ENCODE measurements at places on chromosomes 2 and 18.

GRCh38 chr2:156704132-156704531, 268.0 kb downstream of the GPD2 start:
- H3K4me3 ChIP-seq: no peak overlapping the region
- H3K4me1 ChIP-seq: no peaks in the 10 kb centered on the region
- H3K27ac ChIP-seq: no peak overlapping the region
- DNase-seq: no peak
- H3K36me3 ChIP-seq: no peaks in the 10 kb centered on the region

DNA sequence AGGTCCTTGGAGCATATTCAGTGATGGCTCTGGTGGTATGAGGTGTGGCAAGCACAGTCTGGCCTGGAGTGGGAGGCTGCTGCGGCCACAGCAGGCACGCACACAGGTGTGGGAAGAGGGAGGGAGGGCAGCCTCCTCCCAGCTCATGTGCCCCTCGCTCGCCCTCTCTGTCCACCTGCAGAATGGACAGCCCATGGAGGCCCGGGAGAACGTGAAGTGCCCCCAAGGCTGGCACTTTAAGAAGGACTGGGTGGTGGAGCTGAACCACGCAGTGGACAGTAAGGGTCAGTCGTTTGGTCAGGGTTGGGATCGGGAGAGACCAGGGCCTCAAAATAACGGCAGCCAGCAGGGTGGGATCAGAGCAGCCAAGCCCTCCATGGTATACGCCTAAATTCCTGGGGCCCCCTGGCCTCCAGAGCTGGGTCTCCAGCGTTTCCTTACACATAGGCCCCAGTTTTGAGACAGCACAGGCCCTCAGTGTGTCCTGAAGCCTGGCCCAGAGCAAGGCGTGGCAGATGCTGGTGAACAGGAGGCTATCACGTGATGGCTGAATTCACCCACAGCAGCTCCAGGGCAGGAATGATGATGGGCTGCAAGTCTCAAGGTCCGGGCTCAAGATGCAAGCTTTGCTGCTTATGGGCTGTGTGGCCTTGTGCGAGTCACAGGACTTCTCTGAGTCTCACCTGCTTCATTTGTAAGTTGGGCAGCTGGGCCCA, 47.9 kb downstream of the FER1L5 start:
- H3K36me3 ChIP-seq: no peaks in the 10 kb centered on the region
- H3K27ac ChIP-seq: no peak overlapping the region
- no peaks in the 10 kb centered on the region for H3K4me1 ChIP-seq
- DNase-seq: no peak

- no peaks in the 10 kb centered on the region for H3K27me3 ChIP-seq
- H3K27ac ChIP-seq: no peak overlapping the region
- no peak overlapping the region for H3K4me3 ChIP-seq
- H3K4me1 ChIP-seq: no peaks in the 10 kb centered on the region
- no peaks in the 10 kb centered on the region for H3K36me3 ChIP-seq
Observed at GRCh38 chr2:184646593-184646992, 48.3 kb downstream of the ZNF804A start.

GRCh38 chr2:70479816-70480215, 73.8 kb downstream of the TGFA start:
- H3K36me3 ChIP-seq: no peaks in the 10 kb centered on the region
- no peak overlapping the region for H3K27ac ChIP-seq
- no peaks in the 10 kb centered on the region for H3K4me1 ChIP-seq
- no peaks in the 10 kb centered on the region for H3K27me3 ChIP-seq
- H3K4me3 ChIP-seq: no peak overlapping the region

- H3K27ac ChIP-seq: no peak overlapping the region
- H3K27me3 ChIP-seq: no peaks in the 10 kb centered on the region
- 0 out of 2 replicates have a peak, but pooled peaks cover 3% of the 10 kb centered on the region for H3K36me3 ChIP-seq
- H3K4me1 ChIP-seq: no peaks in the 10 kb centered on the region
Observed at GRCh38 chr2:161303535-161304050, 4.6 kb upstream of the PSMD14 start.

DNA sequence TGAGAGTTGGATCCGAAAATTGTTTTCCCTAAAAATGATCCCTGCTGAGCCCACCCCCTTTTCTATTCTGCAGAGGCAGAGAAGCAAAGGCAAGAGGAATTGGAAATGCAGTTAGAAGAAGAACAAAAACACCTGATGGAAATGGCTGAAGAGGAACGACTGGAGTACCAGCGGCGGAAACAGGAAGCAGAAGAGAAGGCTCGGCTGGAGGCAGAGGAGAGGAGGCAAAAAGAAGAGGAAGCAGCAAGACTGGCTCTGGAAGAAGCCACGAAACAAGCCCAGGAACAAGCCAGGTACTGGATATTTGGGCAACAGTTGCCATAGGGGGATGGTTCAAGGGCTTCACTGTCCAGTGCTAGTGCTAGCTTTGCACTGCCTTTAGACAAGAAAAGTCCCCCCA, 41.7 kb downstream of the SUMO1 start:
- H3K36me3 ChIP-seq: no peaks in the 10 kb centered on the region
- H3K27ac ChIP-seq: no peak overlapping the region
- no peaks in the 10 kb centered on the region for H3K4me1 ChIP-seq
- H3K4me3 ChIP-seq: no peak overlapping the region

DNA sequence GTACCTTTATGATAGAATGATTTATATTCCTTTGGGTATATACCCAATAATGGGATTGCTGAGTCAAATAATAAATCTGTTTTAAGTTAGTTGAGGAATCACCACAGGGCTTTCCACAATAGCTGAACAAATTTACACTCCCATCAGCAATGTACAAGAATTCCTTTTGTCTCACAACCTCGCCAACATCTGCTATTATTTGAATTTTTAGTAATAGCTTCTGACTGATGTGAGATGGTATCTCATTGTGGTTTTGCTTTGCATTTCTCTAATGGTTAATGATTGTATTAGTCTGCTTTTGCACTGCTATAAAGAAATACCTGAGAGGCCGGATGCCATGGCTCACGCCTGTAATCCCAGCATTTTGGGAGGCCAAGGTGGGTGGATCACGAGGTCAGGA, 1387.6 kb upstream of the ACVR2A start:
- no peaks in the 10 kb centered on the region for H3K27me3 ChIP-seq
- H3K36me3 ChIP-seq: no peaks in the 10 kb centered on the region
- no peak overlapping the region for H3K4me3 ChIP-seq
- H3K4me1 ChIP-seq: no peaks in the 10 kb centered on the region
- DNase-seq: no peak

- H3K27ac ChIP-seq: no peak overlapping the region
- H3K4me1 ChIP-seq: peaks cover 19% of the 10 kb centered on the region
- no peak overlapping the region for H3K4me3 ChIP-seq
- H3K27me3 ChIP-seq: no peaks in the 10 kb centered on the region
Observed at GRCh38 chr18:9771977-9772660, 64.0 kb downstream of the RAB31 start.

DNA sequence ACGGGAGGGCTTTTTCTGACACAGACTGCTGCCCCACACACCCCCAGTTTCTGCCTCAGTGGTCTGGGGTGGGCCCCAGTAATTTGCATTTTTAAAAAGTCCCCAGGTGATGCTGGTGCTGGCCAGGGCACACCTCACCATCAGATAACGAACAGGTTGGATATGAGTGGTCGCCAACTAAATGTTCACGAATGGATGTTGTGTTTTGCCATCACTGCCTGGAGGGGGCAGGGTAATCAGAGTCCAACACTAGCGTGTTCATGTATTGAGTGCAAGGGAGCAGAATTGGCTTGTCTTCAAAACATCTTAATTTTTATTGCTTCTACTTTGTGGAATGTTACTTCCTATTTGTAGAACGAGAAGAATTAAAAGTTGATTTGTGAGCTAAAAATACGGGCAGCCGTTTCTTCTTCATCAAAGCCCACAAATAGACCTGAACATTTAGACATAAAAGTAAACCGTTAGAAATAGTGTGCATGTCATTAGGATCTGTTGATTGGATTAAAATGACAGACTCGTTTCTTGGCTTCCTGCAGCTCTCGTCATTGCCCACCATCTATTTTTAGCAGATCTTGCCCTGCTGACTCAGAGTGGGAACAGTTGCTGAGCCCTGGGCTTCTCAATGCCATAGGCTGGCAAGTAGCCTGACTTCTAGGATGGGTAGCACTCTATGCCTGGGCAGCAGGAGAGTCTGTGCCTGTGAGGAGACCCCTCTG, 45.2 kb downstream of the NCK2 start:
- no peak overlapping the region for H3K4me3 ChIP-seq
- H3K4me1 ChIP-seq: peaks cover 22% of the 10 kb centered on the region
- peak; percentile 58 for DNase-seq
- H3K27ac ChIP-seq: peak overlapping the region; percentile 38

- no peak overlapping the region for H3K4me3 ChIP-seq
- H3K36me3 ChIP-seq: no peaks in the 10 kb centered on the region
- no peak for DNase-seq
- no peaks in the 10 kb centered on the region for H3K27me3 ChIP-seq
Observed at GRCh38 chr2:30737326-30737610, 70.0 kb downstream of the CAPN13 start.

DNA sequence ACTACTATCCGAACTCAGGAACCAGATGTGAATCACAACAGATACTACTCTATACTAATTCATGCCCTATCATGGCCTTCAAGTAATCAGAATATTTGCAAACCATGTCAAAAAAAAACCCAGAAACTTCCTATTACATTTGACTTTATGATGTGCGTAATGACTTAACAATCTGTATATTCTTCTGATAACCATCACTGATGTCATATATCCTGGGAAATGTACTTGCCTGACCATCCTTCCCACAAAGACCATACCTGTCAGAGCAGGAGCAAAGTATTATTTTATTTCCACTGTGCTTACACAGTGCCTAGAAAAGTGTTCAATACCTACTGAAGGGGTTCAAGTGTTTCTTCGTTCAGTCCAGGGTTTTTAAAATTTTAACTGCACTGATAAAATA, 27.5 kb downstream of the PPP4R1 start:
- no peaks in the 10 kb centered on the region for H3K4me1 ChIP-seq
- no peak for DNase-seq
- H3K36me3 ChIP-seq: peaks cover 90% of the 10 kb centered on the region
- no peak overlapping the region for H3K27ac ChIP-seq
- no peak overlapping the region for H3K4me3 ChIP-seq
- no peaks in the 10 kb centered on the region for H3K27me3 ChIP-seq

GRCh38 chr2:31249009-31249690, 15.2 kb downstream of the EHD3 start:
- no peaks in the 10 kb centered on the region for H3K27me3 ChIP-seq
- H3K36me3 ChIP-seq: 0 out of 2 replicates have a peak, but pooled peaks cover 5% of the 10 kb centered on the region
- H3K4me3 ChIP-seq: no peak overlapping the region

GRCh38 chr18:48982266-48982665, 31.5 kb upstream of the SMAD7 start:
- peaks cover 73% of the 10 kb centered on the region for H3K4me1 ChIP-seq
- DNase-seq: peak; percentile 47
- no peak overlapping the region for H3K27ac ChIP-seq
- H3K36me3 ChIP-seq: no peaks in the 10 kb centered on the region
- H3K27me3 ChIP-seq: no peaks in the 10 kb centered on the region

GRCh38 chr2:239777219-239777618, 247.9 kb downstream of the NDUFA10 start:
- peak; percentile 25 for DNase-seq
- peaks cover 7% of the 10 kb centered on the region for H3K4me1 ChIP-seq
- H3K27ac ChIP-seq: no peak overlapping the region

- no peak for DNase-seq
- no peak overlapping the region for H3K4me3 ChIP-seq
- no peaks in the 10 kb centered on the region for H3K36me3 ChIP-seq
- no peak overlapping the region for H3K27ac ChIP-seq
- H3K27me3 ChIP-seq: no peaks in the 10 kb centered on the region
Observed at GRCh38 chr2:205171261-205171940, 510.9 kb upstream of the NRP2 start.

- DNase-seq: no peak
- no peaks in the 10 kb centered on the region for H3K27me3 ChIP-seq
- no peak overlapping the region for H3K4me3 ChIP-seq
- no peak overlapping the region for H3K27ac ChIP-seq
- no peaks in the 10 kb centered on the region for H3K4me1 ChIP-seq
- H3K36me3 ChIP-seq: no peaks in the 10 kb centered on the region
Observed at GRCh38 chr2:120140866-120141265, 82.3 kb downstream of the TMEM185B start.

GRCh38 chr2:62554440-62554839, 48.4 kb upstream of the TMEM17 start:
- no peaks in the 10 kb centered on the region for H3K4me1 ChIP-seq
- no peak overlapping the region for H3K4me3 ChIP-seq
- no peak overlapping the region for H3K27ac ChIP-seq

DNA sequence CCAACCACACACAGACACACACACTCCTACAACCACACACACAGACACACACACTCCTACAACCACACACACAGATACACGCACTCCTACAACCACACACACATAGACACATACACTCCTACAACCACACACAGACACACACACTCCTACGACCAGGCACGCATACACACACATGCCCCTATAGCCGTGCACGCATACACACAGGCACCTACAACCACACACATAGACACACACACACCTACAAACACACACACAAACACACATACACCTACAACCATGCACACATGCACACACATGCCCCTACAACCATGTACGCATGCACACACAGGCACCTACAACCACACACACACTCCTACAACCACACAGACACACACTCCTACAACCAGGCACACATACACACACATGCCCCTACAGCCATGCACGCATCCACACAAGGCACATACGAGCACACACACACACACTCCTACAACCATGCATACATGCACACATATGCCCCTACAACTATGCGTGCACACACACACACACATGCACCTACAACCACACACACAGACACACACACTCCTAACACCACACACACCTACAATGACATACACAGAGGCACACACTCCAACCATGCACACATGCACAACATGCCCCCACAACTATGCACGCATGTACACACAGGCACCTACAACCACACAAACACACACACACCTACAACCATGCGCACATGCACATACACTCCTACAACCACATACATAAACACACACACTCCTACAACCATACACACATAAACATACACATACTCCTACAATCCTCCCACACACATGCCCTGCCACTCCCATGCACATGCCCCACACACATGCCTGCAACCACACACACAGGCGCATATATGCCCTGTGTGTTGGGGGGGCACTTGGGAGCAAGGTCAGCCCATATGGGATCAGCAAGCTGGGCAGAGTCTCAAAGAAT, 19.1 kb upstream of the TEX51 start:
- no peaks in the 10 kb centered on the region for H3K27me3 ChIP-seq
- peak; percentile 8 for DNase-seq
- H3K4me3 ChIP-seq: no peak overlapping the region

GRCh38 chr2:43643680-43644079, 6.6 kb downstream of the PLEKHH2 start:
- H3K27ac ChIP-seq: no peak overlapping the region
- no peak overlapping the region for H3K4me3 ChIP-seq
- 0 out of 2 replicates have a peak, but pooled peaks cover 2% of the 10 kb centered on the region for H3K27me3 ChIP-seq
- no peaks in the 10 kb centered on the region for H3K36me3 ChIP-seq
- peaks cover 6% of the 10 kb centered on the region for H3K4me1 ChIP-seq
